Upper lobe of left lung (tissue), 6 donors: ENCODE measurements at places on chromosomes 3 and 15. TPM values are rescaled to one million over a fixed set of nuclear protein-coding genes. Genes with fewer than 3 reads are reported as not detected.

GRCh38 chr15:49045751-49046219, 461 bp downstream of the SECISBP2L start:
- H3K36me3 ChIP-seq: no peaks in the 10 kb centered on the region
- peak; percentile 30 for DNase-seq
- peaks cover 33% of the 10 kb centered on the region for H3K4me1 ChIP-seq
- H3K27me3 ChIP-seq: no peaks in the 10 kb centered on the region

DNA sequence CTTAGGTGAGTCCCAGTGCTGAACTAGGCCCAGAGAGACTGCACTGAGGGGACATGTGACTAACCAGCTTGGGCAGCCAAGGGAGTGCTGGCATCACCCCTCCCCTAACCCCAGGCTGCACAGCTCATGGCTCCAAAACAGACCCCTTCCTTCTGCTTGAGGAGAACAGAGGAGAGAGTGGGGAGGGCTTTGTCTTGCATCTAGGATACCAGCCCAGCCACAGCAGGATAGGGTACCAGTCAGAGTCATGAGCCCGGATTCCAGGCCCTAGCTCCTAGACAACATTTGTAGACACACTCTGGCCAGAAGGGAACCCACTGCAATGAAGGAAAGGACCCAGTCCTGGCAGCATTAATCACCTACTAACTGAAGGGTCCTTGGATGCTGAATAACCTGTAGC, 49.9 kb upstream of the PLSCR4 start:
- no peaks in the 10 kb centered on the region for H3K4me1 ChIP-seq
- H3K27ac ChIP-seq: no peak overlapping the region
- H3K27me3 ChIP-seq: no peaks in the 10 kb centered on the region

The GOLGA6D gene
- total RNA-seq: not detected

GRCh38 chr15:86892774-86893449, 813.2 kb downstream of the AGBL1 start:
- peak; percentile 40 for DNase-seq
- H3K36me3 ChIP-seq: no peaks in the 10 kb centered on the region
- H3K4me3 ChIP-seq: no peak overlapping the region
- H3K4me1 ChIP-seq: no peaks in the 10 kb centered on the region
- H3K27ac ChIP-seq: no peak overlapping the region

The MCF2L2 gene
- 1.0 TPM for total RNA-seq

DNA sequence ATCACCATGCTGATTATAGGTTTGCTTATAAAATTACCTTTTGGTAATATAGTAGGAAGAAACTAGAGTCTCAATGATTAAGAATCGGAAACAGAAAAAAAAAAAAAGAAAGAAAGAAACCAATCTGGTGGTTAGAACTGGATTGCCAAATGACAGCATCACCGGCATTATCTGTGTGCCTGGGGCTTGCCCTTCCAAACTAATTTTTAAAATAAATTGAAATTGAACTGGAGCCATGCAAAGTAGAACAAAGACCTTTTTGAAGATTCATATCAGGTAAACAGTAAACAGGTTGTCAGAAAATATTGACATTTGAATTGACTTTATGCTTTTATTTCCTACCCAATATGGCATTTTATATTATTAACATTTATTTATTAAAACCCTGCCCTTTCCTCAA, 11.2 kb upstream of the CPB1 start:
- H3K4me1 ChIP-seq: no peaks in the 10 kb centered on the region
- no peaks in the 10 kb centered on the region for H3K27me3 ChIP-seq
- no peak overlapping the region for H3K4me3 ChIP-seq
- H3K36me3 ChIP-seq: no peaks in the 10 kb centered on the region
- DNase-seq: no peak

The MTFMT gene
- 29.5 TPM for total RNA-seq

GRCh38 chr3:64634417-64634816, 53.4 kb downstream of the ADAMTS9 start:
- no peak for DNase-seq
- peaks cover 17% of the 10 kb centered on the region for H3K36me3 ChIP-seq
- H3K4me3 ChIP-seq: no peak overlapping the region
- H3K4me1 ChIP-seq: no peaks in the 10 kb centered on the region
- no peak overlapping the region for H3K27ac ChIP-seq

The POPDC2 gene
- total RNA-seq: 2.1 TPM

- DNase-seq: no peak
- H3K27me3 ChIP-seq: no peaks in the 10 kb centered on the region
- no peaks in the 10 kb centered on the region for H3K36me3 ChIP-seq
- H3K4me3 ChIP-seq: no peak overlapping the region
- no peak overlapping the region for H3K27ac ChIP-seq
- peaks cover 3% of the 10 kb centered on the region for H3K4me1 ChIP-seq
Observed at GRCh38 chr3:157201648-157202278, 41.8 kb upstream of the CCNL1 start.

- no peaks in the 10 kb centered on the region for H3K27me3 ChIP-seq
- no peak for DNase-seq
- no peaks in the 10 kb centered on the region for H3K36me3 ChIP-seq
- H3K4me3 ChIP-seq: no peak overlapping the region
- peaks cover 3% of the 10 kb centered on the region for H3K4me1 ChIP-seq
Observed at GRCh38 chr3:160126051-160126450, 99.2 kb upstream of the C3orf80 start.

- H3K36me3 ChIP-seq: no peaks in the 10 kb centered on the region
- no peak overlapping the region for H3K4me3 ChIP-seq
- no peak for DNase-seq
- H3K27me3 ChIP-seq: no peaks in the 10 kb centered on the region
Observed at GRCh38 chr3:95476534-95476933, 1337.9 kb upstream of the EPHA6 start.

GRCh38 chr15:29032751-29033150, 147.0 kb downstream of the APBA2 start:
- H3K4me1 ChIP-seq: no peaks in the 10 kb centered on the region
- H3K27me3 ChIP-seq: no peaks in the 10 kb centered on the region
- no peak overlapping the region for H3K4me3 ChIP-seq
- H3K27ac ChIP-seq: no peak overlapping the region

DNA sequence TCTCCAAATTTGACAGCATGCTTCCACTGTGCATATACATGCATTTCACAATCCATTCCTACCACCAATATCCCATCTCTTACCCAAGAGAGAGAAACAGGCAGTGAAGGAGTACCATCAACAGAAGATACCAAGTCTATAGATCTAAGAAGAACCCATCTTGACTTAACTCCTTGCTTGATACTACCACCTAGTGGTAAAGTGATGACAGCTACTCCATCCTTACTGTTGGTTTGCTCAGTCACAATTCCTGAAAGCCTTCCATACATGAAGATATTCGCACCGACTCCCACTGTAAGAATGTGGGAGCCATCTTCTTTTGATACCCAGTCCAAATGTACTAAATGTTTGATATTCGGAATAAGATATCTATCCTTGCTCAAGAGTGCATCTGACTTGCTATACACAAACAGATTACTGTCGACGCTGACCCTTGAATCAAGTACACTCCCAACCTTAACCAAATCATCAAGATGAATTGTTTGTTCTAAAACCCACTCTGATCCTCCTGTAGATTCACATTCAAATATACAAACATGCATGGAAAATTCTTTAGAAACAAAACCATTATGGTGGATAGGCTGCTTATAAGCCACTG, 123.1 kb downstream of the DMXL2 start:
- no peaks in the 10 kb centered on the region for H3K27me3 ChIP-seq
- no peak overlapping the region for H3K4me3 ChIP-seq
- no peak for DNase-seq
- no peak overlapping the region for H3K27ac ChIP-seq
- H3K4me1 ChIP-seq: no peaks in the 10 kb centered on the region
- H3K36me3 ChIP-seq: peaks cover 22% of the 10 kb centered on the region

- peaks cover 4% of the 10 kb centered on the region for H3K4me1 ChIP-seq
- H3K4me3 ChIP-seq: no peak overlapping the region
- no peak overlapping the region for H3K27ac ChIP-seq
- H3K36me3 ChIP-seq: no peaks in the 10 kb centered on the region
- no peaks in the 10 kb centered on the region for H3K27me3 ChIP-seq
- DNase-seq: no peak
Observed at GRCh38 chr3:58722561-58722960, 56.0 kb upstream of the FAM3D start.

The IMPG2 gene
- total RNA-seq: 0.20 TPM

The ZKSCAN7 gene
- total RNA-seq: 2.9 TPM

DNA sequence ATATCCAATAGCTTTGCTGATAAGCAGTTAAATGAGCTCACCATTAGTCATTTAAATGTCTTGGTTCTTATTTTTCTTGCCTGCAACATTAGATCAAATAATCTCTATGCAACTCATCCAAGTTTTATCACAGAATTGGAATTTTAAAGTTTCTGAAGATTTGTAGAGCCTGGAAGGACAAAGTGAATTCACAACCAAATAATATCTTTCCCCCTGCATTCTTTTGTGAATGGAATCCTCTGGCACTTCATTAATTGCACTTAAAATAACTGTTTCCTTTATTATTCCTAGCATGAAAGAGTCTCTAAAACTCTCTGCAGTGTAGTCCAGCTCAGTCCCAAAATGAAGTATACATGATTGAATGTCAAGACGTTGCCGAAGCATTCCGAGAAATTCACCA, 345.6 kb upstream of the TGFBR2 start:
- no peak overlapping the region for H3K4me3 ChIP-seq
- no peak for DNase-seq
- H3K36me3 ChIP-seq: no peaks in the 10 kb centered on the region
- no peak overlapping the region for H3K27ac ChIP-seq
- peaks cover 11% of the 10 kb centered on the region for H3K4me1 ChIP-seq

- no peaks in the 10 kb centered on the region for H3K4me1 ChIP-seq
- H3K27me3 ChIP-seq: no peaks in the 10 kb centered on the region
- no peak overlapping the region for H3K4me3 ChIP-seq
Observed at GRCh38 chr3:71487418-71487817, 96.1 kb downstream of the FOXP1 start.

DNA sequence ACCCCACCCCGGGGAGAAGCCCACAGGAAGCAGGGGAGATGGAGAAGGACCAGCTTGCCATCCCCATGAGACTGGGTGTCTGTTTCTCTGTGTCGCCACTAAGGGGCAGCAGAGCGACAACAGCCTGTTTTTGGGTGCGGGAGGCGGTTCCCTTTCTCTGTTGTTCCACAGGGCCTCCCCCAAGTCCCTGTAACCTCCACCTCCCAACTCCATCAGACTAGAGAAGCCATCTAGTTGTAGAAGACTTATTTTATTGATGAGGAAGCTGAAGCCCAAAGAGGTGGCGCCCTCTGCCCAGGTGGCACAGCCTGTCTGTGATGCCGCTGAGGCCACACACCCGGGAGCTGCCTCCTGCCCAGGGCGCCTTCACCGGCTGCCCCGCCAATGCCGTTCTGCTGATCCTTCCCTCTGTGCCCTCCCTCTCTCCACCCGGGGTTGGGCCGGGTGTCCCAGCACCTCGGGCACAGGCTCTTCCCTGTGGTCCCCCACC, 3.9 kb upstream of the CCDC9B start:
- DNase-seq: peak; percentile 64
- H3K27ac ChIP-seq: no peak overlapping the region
- H3K27me3 ChIP-seq: no peaks in the 10 kb centered on the region
- H3K36me3 ChIP-seq: no peaks in the 10 kb centered on the region
- no peak overlapping the region for H3K4me3 ChIP-seq
